GOT3 (cell line): ENCODE measurements at places on chromosomes 1 and 21.

GRCh38 chr1:75170981-75171380 is 36.8 kb downstream of the LHX8 start:
- DNase-seq: no peak

GRCh38 chr1:118322331-118322730 is 137.3 kb upstream of the SPAG17 start:
- DNase-seq: no peak

DNA sequence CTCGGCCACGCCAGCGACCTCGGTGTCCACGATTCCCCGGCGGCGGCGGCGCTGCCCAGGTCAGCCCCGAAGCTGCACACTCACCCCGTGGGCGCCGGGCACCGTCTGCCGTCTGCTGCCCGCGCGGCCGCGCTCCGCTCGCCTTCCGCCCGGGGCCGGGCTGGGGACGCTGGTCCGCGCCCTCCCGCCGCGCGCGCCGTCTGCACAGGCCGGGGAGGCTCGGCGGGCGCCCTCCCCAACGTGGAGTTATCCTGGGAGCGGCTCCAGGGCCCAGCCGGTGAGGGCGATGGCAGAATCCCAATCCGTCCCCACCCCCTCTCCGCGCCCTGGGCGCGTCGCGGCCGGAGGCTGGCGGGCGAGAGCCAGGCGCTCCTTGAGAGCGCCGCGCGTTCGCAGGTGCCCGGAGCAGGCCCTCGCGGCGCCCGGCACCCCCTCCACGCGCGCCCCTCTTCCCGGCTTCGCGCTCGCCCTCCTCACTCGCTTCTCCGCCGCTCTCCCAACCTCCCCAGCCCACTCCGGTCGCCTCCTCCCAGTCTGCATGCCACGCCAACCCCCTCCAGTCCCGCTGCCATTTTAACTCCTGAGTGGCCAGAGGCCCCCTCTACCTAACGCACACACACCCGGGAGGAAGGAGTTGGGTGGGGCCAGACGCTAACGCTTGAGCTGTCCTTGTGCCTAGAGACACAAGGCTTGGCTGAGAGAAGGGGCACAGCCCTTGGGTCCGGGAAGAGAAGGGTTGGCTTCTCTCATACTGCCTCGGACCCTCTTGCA is at the start of gene LRRN2:
TSS of gene LRRN2 (minus strand) at position 503 of the 771 bp plus-strand sequence. CDS start 65,746 bp downstream, outside the sequence.
- DNase-seq: no peak

GRCh38 chr1:227305894-227306626 is 12.2 kb downstream of the CDC42BPA start:
- DNase-seq: no peak

- DNase-seq: no peak
These were observed 76.4 kb downstream of the SNRPE start for GRCh38 chr1:203937678-203938330.

DNA sequence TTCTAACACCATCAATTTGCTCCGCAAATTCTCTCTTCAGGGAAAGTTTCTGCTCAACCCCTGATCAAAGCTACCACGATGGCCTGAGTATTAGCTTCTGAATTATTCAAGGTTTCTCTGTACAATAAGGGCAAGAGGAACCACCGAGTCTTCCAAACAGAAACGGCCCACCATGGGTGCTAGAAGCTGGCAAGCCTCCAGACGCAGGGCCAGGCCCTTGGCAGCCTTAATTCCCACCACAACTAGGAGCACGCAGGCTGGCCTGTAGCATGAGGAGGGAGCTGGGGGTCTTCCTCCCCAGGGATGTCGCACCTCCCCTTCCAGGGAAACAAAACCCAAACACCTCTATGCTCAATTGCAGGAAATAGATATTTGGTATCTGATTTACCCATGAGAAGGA is 11.1 kb downstream of the RSPH1 start:
- DNase-seq: no peak

DNA sequence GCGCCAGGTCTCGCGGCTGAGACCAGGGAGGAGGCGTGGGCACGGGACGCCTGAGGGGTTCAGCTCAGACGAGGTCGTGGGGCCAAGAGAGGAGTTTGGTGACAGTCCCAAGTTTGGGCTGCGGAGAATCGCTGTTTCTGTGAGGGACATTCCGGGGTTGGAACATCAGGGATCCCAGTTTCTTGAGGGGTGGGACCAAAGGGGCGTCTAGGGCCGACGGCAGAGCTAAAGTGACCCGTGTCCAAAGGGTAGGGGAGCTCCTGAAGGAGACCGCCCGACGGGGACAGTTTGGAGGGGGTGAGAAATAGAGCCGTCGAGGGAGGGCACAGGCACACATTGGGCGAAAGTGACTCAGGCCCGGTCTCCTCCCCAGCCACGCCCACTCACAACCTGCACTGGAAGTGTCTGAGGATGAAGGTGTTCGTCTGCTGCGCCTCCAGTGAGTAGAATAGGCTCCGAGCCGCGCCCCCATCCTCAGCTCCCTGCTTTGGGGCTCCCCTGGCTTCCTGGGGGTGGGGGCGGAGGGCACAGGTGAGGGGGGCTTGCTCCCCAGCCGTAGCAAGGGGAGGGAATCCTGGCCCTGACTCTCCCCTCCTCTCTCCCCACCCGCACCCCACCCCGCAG is 7.0 kb downstream of the EFNA3 start:
- DNase-seq: no peak

DNA sequence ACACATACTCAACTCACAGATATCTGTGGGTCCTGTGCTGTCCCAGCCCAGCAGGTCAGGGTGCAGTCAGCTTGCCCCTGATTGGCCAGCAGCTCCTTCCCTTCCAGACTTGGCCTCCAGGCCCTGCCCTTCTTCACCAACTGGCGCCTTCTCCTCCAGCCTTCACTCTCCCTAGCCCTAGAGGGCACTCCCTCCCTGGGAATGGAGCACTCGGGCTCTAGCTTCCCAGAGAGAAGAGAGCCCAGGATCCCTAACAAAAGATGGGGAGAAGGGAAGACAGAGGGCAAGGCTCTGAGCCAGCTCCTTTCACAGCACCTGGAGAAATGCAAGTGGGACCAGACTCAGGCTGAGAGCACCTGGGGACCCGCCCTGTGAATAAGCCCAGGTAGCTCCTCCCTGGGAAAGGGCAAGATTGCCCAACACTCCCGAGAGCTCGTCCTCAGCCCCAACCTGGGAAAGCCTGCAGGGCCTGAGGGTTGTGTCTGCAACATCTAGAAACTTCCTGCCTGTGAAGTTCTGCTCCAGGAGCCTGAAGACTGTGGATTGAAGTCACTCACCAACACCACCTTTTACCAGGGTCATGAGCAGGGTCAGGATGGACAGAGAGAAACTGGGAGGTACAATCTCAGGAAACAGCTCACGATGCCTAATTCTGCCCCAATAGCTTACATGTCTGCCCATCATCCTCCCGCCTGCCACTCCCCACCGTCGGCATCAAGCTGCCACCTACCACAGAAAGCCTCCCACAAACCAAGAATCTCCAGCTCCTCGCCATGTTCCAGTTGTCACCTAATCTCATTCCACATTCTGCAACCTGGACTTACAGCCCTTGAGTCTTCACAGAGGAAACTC is at the start of gene PGLYRP4:
TSS of gene PGLYRP4 (minus strand) at position 331 of the 852 bp plus-strand sequence. CDS start 909 bp downstream, outside the sequence.
- no peak for DNase-seq

GRCh38 chr1:202323731-202324130 is 18.0 kb downstream of the UBE2T start:
- DNase-seq: no peak

GRCh38 chr1:216075339-216075738 is 347.9 kb downstream of the USH2A start:
- DNase-seq: no peak

- no peak for DNase-seq
These were observed 102.7 kb upstream of the DPH5 start for GRCh38 chr1:101128211-101128727.

- no peak for DNase-seq
These were observed 32.0 kb upstream of the EPS15 start for GRCh38 chr1:51551081-51551480.

GRCh38 chr1:202561726-202562443 is 148.4 kb downstream of the SYT2 start:
- no peak for DNase-seq

DNA sequence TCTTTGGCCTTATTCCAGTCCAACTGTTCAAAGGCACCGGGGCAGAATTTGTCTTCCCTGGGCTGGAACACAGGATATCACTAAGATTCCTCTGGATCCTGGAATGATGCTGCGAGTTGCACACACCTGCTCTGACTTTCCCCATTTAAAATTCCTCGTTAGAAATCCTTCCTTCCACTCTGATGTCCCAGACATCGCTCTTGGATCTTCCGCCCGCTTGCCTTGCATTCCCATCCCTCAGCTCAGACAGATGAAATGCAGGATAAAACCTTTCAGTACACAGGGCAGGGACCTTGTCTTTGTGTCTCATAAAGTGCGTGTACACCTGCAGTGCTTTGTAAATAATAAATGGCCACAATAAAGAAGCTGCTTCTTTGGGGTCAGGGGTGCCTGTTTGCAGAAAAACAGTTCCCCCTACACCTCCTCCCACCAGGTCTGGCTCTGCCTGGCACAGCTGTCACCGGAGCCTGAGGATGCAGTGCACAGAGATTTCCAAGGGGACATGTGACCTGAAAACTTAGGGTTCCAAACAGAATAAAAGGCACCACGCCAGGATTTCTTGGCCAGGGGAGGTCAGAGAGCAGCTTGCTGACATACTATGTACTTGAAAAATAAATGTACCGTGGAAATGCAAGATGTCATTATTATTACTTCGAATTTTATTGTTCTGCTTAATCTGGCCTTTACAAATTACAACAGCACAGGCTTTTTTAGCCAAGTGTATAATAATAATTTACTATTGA is 62.9 kb upstream of the SYT6 start:
- DNase-seq: no peak

- no peak for DNase-seq
These were observed 23.9 kb downstream of the SLC2A1 start for GRCh38 chr1:42934541-42935312.

GRCh38 chr1:80143361-80143760 is 1136.8 kb upstream of the ADGRL4 start:
- no peak for DNase-seq

- no peak for DNase-seq
These were observed 25.2 kb downstream of the ADARB1 start for GRCh38 chr21:45099571-45099970.

DNA sequence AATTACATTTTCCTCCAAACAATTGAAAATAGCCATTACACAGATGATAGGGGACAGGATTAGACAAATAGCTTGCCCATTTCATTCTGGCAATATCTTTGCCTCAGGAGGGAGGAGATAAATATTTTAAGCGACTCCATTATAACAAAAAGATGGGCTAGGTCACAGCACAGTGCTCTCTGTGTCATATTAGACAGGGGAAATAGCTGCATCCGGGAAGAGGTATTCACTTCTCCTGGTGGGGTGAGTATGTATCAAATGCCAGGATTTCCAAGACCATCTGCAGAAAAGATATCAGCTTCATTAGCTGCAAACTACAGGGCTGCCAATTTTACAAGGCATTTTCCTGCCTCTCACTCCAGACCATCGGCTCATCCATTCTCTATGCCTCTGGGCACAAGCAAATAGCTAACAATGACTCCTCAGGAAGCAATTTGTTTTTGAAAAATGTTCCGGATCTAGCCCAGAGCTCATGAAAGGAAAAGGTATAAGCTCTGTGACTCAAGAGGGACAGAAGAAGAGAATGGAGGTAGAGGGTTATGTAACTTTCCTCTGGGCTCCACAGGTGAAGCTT is 41.9 kb upstream of the ANGPTL7 start:
- no peak for DNase-seq
